ENCODE measurements at places on chromosomes 4 and X.

GRCh38 chrX:10244915-10245622, 88.3 kb downstream of the CLCN4 start:
- no peak for DNase-seq

- peak; percentile 26 for DNase-seq
Measured at GRCh38 chr4:108030332-108030731, 40.6 kb downstream of the HADH start.

DNA sequence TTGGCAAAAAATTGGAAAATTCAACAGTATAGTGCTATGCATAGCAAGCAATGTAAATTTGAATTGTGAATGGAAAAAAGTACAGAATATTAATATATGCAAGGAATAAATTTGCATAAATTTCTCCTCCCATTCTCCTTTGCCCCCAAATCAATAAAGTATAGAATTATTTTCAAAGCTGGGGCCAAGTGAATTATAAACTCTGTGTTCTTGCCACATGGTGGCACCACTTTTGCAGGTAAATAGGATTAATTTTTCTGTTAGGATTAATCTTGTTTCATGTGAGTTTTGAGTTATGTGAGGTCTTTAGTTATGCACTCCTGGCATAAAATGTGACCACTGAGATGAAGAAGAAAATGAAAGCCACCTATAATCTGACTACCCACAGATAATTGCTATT, 19.9 kb downstream of the COPS4 start:
- no peak for DNase-seq

DNA sequence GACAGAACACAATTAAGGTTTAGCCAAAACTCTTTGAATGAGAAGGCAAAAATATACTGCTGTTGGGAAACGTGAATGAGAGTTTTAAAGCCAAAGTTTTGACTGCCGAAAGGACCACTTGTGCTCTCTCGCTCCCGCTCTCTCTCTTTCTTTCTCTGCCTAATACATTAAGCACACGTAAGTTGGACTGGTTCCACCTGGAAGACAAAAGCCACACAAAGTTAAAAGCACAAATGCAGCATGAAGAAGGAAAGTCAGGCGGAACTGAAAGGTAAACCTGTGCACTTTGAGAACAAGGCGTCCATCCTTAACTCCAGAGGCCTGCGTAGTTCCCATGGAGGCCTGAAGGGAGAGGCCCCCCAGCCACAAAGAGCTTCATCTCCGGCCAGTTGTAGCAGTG, 1.9 kb downstream of the DCAF12L2 start:
- no peak for DNase-seq

- no peak for DNase-seq
Measured at GRCh38 chr4:17096692-17097091, 198.2 kb upstream of the LDB2 start.

- no peak for DNase-seq
Measured at GRCh38 chrX:3450881-3451570, 104.6 kb upstream of the MXRA5 start.

- DNase-seq = no peak
Measured at GRCh38 chr4:73055241-73055897, 14.1 kb downstream of the COX18 start.

DNA sequence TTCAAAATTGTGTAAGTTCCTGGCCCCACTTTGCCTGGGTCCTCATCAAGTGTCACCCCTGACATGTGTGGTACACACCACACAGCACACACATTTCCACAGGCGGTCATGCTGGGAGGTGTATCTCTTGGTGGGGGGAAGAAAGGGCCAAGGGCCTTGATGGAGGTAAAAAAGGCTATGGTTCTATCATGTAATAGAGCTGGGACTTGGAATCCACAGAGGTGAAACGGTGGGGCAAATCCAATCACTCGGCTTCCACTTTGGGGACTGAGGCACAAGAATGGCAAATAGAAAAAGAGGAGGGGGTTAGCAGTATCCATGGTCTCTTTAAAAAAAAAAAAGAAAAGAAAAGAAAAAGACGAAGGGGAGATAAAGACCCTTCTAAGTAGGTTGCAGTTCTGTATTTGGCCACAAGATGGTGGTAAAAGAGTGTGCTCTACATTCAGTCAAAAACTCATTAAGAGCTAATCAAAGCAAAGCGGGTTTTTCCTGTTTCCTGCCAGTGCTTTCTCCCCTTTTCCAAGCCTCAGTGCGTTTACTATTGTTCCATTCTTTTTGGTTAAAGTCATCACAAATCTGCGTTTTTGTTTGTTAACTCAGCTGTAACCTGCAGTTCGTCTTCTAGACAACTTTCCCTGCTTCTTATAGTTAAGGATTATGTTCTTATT, 37.0 kb upstream of the ATP6AP2 start:
- DNase-seq = no peak

DNA sequence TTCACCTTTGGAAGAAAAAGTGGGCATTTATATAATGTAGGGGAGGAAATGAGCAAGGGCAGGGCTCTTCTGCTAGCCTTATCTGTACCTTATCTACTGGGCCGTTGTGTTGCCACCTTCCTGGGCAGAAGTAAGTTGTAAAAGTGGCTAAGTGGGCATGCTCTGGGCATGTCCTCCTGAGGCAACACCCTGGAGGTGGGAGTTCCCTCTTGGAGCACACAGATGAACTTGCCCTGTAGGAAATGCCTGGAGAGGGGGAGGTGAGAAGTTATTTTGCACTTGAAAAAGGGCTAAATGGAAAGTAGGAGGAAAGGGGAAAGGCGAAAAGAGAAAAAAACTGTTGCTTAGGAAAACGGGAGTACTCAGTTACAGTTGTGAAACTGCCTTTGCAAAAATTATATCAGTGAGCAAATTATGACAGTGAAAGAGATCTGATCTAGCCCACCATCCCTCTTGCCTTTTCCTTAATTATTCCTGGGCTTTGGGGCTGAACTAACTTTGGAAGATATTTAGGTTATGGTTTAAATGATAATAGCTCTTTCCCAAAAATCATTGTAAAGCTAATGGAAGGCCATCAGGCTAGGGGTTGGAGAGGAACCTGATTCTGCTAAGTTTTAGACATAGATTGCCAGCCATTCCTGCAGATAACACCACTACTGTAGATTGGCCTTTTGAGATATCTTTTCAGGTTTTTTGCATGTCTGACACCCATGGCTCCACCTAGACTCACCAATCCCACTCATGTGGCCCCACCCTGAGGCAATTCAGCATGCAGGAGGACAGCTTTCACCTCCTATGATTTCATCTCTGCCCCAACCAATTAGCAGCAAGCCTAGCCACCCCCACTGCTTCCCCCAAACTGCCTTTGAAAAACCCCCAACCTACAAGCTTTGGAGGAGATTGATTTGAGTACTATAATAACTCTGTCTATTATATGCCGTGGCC, 20.5 kb upstream of the ZNF81 start:
- no peak for DNase-seq

DNA sequence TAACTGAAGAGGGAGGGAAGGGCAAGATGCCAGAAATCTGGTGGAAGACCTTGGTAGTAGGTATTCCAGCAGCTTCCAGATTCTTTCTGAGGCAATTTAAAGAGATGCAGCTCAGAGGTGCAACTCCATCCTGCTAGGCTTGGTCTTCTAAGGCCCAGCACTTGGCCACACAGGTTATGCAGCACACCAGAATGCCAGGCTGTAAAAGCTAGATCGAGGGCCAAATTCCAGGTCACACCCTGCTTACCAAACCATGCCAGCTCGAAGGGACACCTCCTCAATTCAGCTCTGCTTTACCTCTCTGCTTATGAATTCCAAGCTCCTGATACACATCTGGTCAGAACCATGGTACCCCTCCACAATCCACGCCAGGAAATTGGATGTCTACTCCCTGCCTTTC, 19.8 kb upstream of the ATXN3L start:
- DNase-seq = no peak

DNA sequence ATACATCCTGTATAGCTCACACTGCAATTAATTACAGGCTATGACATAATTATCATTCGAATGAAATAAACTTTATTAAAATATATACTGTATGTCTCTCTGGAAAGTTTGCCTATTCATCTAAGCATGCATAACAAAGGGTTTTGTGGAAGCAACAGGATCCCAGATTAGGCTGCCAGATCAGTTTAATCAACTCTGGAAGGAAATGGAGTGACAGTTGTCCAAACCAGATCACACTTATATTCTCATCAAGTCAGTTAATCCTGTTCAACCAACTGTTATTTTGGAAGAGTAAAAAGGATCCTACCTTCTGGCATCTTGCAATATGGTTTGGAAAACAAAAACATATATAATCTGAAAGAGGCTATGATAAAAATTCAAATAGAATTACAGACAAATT, 312.2 kb downstream of the FAT4 start:
- no peak for DNase-seq

- DNase-seq = no peak
Measured at GRCh38 chr4:126604268-126604867, 1028.4 kb upstream of the INTU start.

DNA sequence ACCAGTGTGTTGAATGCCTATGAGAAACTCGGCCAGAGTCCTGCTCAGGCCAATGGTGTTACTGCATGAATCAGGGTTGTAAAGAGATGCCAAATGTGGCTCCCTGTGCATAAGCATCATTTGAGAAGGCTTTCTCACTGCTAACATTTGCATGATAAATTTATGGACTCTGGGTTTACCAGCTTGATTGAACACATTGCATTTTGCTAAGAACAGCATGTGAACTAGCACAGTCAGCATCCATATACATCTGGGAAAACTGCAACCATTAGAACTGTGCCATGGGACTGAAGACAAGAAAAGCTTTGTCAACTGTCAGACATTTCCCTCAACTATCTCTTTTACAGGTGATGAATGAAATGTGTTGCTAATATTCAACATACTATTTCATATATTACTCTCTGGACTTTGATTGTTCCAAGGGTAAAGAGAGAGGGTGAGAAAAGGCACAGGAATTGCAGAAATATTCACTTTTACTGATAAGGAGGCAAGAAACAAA, 1427.4 kb upstream of the ADGRL3 start:
- DNase-seq = no peak

DNA sequence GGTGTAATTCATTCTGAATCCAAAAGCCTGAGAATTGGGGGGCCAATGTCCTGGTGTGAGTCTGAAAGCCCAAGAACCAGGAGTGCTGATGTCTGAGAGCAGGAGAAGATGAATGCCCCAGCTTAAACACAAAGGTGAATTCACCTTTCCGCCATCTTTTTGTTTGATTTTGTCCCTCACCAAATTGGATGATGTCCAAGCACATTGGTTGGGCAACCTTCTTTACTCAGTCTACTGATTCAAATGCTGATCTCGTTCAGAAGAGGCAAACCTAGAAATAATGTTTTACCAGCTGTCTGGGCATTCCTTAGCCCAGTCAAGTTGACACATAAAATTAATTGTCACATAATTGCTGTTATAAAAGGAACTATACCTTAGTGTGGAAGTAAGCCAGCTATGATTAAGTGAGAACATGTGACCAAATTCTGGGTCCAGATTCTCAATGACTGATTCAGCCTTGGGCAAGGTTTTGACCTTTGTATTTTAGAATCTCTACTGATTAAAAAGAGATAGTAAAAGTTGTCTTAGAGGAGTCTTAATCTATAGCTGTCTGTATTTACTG, 34.5 kb upstream of the SLC4A4 start:
- no peak for DNase-seq

- DNase-seq = no peak
Measured at GRCh38 chrX:126485409-126485808, 67.2 kb downstream of the DCAF12L1 start.

DNA sequence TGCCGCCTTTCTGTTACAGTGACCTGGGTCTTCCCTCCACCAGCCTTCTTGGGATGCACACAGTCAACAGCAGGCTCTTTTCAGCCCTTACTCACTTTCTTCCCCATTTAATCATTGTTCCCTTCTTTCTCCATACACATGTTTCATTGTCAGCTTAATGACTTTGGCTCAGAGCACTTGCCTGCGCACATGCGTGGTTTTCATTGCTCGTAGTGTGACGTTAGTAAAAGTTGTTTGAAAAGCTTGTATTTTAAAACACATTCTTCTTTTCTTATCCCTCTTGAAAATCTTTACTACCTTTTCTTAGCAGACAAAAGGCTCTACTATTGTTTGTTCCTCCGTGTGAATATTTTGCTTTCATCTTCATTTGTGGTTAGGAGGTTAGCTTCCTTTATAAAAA, 19.7 kb upstream of the SCOC start:
- no peak for DNase-seq

DNA sequence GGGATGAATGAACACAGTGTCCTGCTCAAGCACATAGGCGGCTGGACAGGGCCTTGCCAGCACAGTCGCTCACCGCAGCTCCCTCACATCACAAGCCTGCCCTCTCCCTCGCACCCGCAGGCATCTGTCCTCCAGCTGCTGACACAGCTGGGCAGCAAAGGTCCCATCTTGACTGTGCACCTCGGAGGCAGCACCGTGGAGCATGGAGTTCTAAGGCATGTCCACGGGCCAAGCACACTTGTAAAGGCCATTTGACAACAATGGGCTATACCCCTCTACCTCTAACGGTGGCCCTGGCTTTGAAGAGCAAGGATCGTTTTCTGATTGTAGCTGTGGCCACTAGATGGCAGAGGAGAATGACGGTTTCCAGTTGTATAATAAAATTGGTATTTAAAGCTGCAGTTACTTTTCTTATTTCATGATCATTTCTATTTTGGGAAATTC, 53.8 kb downstream of the APLN start:
- no peak for DNase-seq

GRCh38 chr4:43853565-43854264, 594.9 kb downstream of the KCTD8 start:
- DNase-seq = no peak

DNA sequence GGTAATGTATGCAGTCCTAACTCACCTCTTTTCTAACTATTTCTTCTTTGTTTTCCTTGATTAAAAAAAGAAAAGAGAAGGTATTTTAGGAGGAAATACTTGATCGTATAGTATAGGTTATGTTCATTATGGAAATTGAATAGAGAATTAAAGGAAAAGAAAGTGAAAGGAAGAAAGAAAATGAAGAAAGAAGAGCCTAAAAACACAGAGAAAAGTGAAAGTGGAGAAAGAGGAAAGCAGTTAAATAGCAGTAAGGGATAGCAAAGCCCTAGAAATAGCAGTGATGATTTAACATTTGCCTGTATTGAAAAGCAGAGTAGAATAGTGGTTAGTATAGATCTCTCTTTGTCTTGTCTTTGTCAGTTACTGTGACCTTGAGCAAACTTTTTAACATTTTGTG, 37.0 kb downstream of the MRPL1 start:
- no peak for DNase-seq

- no peak for DNase-seq
Measured at GRCh38 chrX:6983207-6983955, 164.1 kb upstream of the STS start.

DNA sequence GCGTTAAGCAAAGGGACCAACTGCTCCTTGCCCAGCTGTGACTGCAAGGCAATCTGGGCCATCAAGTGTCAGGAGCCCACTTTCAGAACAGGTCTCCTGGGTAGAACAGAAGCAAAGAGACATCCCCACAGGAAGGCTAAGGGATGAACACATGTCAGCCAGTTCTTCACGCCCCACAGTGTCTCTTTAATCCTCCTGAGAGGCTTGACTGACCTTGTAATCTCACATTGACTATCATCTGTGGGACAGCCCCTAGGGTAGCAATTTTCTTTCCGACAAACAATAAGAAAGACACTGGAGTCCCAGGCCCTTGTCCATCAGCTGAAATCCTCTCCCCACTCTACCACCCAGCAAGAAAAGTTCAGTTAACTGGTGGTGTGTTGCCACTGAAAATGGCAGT, 1.0 kb downstream of the CHRDL1 start:
- no peak for DNase-seq

- DNase-seq = no peak
Measured at GRCh38 chr4:66930206-66930605, 615.1 kb downstream of the CENPC start.

All from stimulated activated CD8-positive, alpha-beta memory T cell treated with anti-CD3 and anti-CD28 coated beads, Interleukin-7, amount 100 ng/mL, for 1 hour (primary cell).